ENCODE measurements at places on chromosomes 7 and 10.

DNA sequence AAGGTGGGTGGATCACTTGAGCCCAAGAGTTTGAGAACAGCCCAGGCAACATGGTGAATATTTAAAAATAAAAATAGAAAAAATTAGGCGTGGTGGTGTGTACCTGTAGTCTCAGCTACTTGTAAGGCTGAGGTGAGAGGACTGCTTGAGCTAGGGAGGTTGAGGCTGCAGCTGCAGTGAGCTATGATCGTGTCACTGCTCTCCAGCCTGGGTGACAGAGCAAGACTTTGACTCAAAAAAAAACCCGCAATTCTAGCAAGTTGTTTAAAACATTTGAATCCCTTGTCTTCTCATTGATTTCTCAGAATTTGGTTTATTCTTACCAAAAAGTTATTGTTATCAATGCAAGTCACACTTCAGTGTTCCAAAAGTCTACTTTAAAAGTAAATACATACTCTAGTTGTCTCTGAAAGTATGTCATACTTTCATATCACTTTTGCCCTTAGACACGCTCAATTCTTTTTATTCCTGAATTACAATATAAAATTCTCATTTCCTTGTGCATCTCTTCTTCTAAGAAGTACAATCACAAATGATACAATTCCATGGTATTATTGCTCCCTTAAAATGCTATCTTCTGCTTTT, 6.3 kb downstream of the EPC1 start:
- DNase-seq = peak; percentile 16

DNA sequence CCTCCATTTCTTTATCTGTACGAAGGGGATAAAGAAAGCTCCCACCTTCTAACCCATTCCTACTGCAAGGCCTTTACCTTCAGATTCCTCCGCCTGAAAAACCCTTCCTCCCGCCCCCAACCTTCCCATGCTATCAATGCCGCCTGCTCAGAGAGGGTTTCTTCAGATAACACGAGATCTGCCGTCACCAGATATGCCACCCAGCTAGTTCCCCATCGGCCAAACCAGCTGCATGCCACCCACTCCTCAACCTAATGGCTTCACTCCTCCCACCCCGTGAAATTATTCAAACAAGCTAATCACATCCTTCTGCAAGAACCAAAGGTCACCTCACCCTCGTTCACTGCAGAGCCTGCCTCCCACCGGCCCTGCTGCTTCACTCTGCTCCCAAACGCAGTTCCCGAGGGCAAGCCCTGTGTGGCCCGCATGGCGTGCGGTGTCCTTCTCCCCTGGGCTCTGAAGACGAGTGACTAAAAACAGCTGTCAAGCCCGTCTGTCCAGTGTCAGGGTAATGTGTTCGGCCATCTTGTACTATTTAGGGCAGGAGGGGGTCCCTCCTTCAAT, 46.8 kb upstream of the TMEM213 start:
- DNase-seq = no peak

- no peak for DNase-seq
Observed at GRCh38 chr7:41059796-41060195, 643.1 kb downstream of the INHBA start.

- DNase-seq = no peak
Observed at GRCh38 chr10:91528080-91528479, 104.8 kb downstream of the PPP1R3C start.
